Activated CD4-positive, alpha-beta T cell treated with anti-CD3 and anti-CD28 coated beads for 48 hours (primary cell): ENCODE measurements at places on chromosomes 1 and 21.

DNA sequence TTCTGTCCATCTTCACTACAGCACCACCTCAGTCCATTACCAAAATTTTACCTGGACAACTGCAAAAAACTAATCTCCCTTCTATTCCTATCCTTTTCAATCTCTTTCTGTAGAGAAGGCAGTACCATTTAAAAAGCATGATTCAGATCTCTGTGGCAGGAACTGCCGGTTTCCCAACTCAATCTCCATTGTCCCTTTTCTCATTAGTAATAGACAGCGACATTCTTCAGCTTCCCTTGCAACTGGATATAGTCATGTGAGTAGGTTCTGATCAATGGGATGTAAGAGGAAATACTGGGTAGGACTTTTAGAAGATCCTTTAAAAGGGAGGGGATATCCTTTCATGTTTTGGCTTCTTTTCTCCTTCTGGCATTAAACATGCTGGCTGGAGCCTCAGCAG is 74.9 kb downstream of the ADCY10 start:
- DNase-seq = no peak

- DNase-seq = peak; percentile 77
These were observed 15.1 kb downstream of the BLACAT1 start for GRCh38 chr1:205440476-205441317.

GRCh38 chr1:177517546-177517945 is 346.8 kb downstream of the BRINP2 start:
- DNase-seq = no peak

GRCh38 chr1:205484985-205485967 is 19.2 kb upstream of the CDK18 start:
- DNase-seq = peak; percentile 74

DNA sequence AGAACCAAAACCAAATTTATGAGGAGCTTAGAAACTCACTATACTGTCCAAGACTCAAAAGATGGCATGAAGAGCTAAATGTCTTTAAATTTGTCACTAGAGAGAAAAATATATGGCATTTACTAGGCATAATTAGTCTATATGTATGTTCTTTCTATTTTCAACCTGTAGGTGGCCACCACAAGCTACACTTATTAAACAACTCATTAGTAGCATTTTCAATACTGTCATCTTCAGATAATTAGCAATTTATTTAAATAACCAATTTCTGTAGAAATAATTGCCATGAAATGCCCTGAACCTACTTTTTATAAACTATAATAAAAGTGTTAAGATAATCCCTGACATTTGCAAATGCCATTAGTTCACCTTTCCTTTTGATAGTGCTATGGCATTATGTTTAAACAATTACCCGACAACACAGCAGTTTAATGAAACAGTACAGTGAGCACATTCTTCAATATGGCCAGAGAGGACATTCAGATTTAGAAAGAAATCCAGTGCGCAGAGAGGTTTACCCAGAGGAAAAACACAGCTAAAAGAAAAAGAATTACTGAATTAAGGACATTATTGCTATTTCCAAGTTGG is 522.5 kb downstream of the PTBP2 start:
- no peak for DNase-seq
